ENCODE measurements at places on chromosomes 2 and 18. TPM values are rescaled to one million over a fixed set of nuclear protein-coding genes. Genes with fewer than 3 reads are reported as not detected.

Gene MC4R
- total RNA-seq = 0.62 TPM

Gene RBM43
- 5.8 TPM for total RNA-seq

Gene CFAP210
- not detected for total RNA-seq

Gene CFAP221
- total RNA-seq = 0.22 TPM

Gene ADAM23
- 4.1 TPM for total RNA-seq

Gene GNLY
- 0.31 TPM for total RNA-seq

Gene IL1RL2
- 0.27 TPM for total RNA-seq

Gene STARD6
- total RNA-seq = 0.18 TPM

Gene CYRIA
- 3.9 TPM for total RNA-seq

Gene NTSR2
- total RNA-seq = not detected
